Stimulated activated CD4-positive, alpha-beta T cell treated with anti-CD3 and anti-CD28 coated beads, Interleukin-1b, Interleukin-23, amount 100 ng/mL, for 24 hours (primary cell): ENCODE measurements at places on chromosomes 4 and X.

DNA sequence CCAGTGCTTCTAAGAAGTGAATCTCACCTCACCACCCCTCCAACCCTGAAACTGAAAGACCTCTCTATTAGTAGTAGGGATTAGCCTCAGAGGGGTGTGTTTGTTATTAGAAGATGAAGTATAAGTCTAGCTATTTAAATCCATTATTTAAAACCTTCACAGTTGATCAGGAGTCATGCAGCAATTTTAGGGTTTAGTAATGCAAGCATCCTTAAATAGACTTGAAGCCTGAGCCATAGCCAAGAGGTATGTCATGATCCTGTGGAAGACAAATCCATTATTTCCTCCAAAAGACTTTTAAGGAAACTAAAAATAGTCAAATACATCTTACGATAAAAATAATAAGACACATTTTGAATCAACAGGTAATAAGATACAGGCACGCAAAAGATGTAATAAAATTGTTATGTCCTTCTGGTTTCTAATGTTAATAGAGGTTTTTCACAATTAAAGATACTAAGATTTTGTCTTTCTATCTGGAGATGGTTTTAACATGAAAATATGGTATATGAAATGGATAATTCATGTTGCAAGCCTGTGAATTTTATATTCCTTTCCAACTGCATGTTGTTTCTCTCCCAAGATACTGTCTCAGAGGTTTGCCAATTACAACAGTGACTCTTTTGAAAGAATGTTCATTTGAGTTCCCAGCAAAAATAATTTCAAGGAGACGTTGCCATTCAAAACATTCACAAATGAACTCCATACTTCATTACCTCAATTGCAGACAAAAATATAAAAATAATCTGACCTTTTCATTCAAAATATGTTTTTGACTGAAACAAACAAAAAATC lies 68.0 kb downstream of the LUZP4 start:
- no peak for DNase-seq

DNA sequence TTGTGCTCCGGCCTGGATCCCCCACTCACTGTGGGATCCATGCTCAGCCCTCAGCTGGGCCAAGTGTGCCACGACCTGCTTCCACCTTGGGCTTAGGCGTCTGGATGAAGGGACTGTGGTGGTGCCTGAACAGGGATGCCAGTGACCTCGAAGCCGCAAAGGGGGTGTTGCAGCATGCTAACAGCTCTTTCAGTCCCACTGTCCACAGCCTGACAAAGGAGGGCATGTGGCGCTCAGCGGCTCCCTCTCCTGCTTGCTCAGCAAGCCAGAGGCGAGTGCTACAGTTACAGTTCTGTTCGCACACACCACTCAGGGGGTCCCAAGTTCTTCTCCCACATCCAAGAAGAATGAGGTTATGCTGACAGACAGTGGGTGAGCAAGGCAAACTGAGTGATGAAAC lies 5.2 kb upstream of the IGBP1 start:
- DNase-seq, result no peak

DNA sequence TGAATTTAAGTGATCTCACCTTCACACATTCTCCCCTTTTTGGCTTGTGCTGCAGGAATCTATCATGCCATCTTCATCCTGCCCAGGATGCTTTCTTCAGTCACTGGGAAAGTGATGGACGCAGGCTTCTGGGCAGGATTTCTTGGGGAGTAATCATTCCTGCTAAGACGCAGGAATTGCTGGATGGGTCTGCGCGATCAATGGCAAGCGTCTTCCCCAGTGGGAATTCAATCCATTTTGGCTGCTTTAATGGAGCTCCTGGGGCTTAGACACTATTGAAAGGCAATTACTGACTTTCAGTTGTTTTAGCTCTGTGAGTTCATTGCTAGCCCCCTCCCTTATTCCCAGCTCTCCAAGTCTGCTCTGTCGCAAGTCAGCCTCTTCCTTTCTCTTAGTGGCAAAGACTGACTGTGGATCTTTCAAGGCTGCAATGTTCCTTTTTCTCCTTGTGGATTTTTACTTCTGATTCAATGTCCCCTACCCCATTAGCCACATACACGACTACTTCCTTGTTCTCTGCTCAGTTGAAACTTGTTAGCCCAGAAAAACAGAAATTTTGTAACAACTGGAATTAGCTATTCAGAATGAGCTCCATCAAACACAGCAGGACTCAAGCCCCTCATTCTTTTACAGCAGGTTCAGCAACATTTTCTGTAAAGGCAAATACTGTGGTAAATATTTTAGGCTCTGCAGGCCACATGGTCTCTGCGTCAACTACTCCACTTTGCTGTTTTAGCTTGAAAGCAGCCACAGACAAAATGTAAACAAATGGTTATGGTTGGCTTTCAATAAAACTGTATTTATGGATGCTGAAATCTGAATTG lies 154.9 kb downstream of the ASB9 start:
- no peak for DNase-seq

DNA sequence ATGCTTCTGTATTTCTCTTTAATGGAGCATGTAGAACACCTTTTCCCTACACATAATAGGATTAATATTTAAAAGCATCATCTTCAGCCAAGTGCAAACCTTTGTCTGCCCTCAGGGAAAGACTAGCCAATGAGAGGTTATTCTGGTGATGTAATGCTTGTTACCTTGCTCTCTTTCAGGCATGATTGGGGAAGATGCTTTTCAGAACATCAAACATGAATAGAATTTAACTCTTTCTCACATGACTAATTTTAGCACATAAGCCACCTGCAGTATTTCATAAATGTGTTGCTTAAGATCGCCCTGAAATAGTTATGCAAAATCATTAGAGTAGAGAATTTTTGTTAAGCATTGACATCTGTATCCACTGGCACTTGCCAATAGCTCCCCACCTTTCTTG lies 10.7 kb upstream of the EPGN start:
- no peak for DNase-seq

DNA sequence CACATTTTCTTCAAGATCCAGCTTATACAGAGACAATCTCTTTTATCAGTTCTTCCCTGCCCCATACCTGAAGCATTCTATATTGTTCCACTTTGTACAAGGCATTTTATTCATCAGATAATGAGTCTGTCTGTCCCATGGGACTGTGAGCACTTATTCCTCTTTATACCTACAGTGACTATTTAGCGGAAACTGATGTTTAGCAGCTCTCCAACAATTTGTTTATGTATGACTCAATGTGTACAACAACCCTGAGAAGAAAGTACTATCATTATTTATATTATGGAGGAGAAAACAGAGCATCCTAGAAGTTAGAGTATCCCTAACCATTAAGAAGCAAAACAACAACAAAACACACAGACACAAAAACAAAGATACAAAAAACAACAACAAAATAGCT lies 306.5 kb downstream of the PRDM5 start:
- DNase-seq, result no peak

- no peak for DNase-seq
Measured at GRCh38 chr4:15920723-15921591, 17.6 kb downstream of the FGFBP1 start.

DNA sequence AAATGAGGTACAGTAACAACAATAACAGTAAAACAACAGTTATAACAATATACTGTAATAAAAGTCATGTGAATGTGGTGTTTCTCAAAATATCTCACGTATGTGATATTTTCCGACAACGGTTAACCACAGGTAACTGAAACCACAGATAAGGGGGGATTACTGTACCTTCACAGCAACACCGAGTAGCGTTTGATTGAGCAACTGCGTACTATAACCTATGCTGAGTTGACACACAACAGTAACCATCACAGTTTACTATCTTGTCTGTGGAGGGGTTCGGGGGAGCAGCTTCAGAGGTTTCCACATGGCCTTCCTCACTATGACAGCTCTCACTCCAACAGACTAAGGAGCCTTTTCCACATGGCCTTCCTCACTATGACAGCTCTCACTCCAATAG lies 13.4 kb downstream of the RBMX2 start:
- DNase-seq, result no peak

DNA sequence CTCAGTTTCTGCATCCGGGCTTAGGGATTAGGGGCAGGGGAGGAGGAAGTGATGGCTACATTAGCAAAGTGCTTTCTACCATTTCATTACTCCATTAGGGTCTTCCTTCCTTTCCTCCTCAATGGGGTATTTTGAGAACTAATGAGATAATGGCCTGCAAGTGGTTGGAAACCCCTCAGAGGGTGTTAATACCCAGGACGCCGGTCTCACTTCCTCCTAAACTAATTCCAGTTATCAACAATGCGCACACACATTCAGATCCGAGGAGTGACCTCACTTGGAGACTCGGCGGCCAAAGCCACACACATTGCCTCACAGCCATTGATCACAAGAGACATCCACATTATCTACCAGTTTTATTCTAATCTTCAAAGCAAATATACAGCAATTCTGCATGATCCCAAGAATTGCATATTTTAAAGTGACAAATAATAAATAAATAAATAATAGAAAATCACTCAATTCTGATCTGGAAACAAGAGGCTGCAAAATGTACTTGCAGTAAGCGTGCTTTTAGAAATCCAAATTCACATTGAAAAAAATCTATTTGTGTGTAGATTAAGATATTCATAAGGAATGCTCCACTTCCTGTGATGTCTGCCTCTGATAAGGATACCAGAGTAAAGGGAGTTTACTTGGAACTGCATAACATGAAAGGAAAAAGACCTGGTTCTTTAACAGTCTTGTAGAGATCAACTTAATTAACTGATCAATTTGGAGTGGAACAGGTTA lies 329.1 kb downstream of the FBXW7 start:
- DNase-seq, result no peak

GRCh38 chr4:180106122-180106521 lies 2137.1 kb upstream of the TENM3 start:
- no peak for DNase-seq

DNA sequence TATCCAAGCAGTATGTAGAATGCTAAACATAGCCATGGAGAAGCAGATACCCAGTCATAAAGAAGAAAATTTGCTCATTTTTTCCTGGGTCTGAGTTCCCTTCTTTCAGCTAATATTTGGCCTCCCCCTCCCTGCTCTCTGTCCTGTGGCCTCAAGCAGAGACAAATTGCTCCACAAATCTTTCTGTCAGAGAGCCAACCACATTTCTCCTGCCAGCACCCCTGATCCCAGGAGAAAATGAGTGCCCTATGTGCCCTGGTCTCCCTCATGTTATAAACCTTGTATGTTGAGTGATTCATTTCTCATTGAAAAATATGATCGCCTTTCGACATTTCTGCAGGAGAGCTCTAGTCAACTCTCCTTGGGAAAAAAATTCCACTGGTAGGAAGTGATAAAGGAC lies 82.0 kb downstream of the TMEM156 start:
- no peak for DNase-seq

DNA sequence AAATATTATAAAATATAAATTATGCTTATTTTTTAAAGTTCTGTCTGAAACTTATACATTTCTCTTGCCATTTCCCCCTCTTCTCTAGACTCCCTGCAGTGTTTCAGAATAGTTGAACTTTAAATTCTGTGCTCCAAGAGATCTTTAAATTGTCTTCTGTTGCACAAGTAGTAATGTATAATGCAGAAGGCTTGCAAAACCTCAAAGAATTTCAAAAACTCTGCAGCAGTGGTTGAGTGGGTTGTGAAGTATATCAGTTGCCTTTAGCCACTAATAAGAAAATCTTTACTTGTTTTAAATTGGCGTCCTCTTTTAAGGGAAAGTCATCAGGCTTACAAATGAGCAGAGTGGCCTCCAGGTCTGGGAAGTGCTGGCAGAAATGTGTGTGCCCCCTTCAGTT lies 1153.3 kb upstream of the PABPC4L start:
- DNase-seq, result no peak

DNA sequence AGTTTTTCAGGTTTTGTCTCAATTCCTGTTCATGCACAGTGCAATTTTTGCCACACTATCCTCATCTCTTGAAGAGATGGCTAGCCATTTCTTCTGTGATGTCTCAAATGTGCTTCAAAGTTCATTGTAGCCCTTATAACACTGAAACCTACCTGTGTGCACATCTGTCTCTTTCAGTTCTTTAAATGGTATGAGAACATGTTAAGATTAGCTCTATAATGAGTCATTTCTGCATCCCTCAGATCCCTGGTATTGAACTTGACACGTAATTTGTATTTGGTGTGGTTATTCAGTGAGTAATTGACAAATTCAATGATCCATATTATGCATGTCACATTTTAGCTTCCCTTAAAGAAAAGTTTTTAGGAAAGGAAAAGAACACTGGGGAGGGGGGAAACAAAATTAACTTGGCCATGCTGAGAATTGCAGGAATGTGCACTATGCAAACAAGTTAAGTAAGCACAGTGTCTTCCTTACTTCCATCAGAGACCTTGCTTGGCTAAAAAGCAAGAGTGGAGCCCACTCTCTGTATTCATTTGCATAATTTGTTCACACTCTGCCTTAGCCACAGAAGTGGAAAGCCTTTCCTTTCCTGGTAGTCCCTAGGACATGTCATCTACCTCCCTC lies 659.8 kb upstream of the MAGEB2 start:
- no peak for DNase-seq

DNA sequence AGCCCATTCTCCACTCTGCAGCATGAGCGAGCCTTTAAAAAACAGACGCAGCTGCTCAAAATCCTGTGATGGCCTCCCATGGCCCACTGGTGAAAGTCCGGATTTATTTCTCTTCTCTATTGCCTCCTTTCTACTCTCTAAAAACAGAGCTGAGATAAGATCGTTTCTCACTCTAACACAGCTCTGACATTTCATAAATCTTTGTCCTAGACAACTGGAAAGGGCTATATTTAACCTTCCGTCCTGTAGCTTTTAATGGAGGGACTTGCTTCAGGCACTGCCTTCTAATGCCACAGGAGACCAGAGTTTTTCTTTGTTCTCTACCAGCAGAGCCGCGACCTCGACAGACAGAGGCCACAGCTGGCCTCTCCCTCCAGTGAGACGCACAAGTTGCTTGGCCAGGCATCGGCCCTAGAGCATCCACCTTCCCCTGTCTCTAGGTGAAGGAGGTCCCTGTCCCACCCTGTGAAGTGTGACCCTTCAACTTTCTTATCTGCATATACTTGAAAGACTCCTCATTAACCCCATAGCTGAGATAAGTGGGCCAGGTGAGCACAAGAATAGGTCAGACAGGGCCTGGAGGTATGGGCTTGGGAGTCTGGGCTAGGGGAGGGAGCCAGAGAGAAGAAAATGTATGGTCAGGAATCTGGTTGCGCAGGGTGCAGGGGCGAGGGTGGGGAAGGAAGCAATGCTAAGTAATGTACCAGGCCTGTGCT lies 50.0 kb downstream of the RTL5 start:
- DNase-seq, result no peak

GRCh38 chr4:109559625-109559982 lies 442 bp upstream of the MCUB start:
- no peak for DNase-seq

GRCh38 chrX:125203737-125204578 lies 115.7 kb upstream of the TEX13C start:
- DNase-seq, result no peak

- DNase-seq, result no peak
Measured at GRCh38 chrX:2584251-2585157, 83.7 kb upstream of the DHRSX start.

- DNase-seq, result no peak
Measured at GRCh38 chrX:56402207-56402606, 161.2 kb upstream of the UBQLN2 start.

DNA sequence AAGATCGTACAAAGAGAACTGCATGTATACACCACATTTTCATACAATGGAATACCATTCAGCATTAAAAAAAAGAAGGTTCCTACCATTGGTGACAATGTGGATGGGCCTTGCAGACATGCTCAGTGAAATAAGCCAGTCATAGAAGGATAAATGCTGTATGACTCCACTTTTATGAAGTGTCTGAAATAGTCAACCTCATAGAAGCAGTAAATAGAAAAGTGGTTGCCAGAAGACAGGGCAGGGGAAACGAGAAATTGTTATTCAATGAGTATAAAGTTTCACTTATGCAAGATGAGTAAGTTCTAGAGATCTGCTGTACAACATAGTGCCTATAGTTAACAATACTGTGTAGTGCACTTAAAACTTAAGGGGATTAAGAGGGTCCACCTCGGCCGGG lies 257.5 kb upstream of the FTHL17 start:
- no peak for DNase-seq
